Activated naive CD4-positive, alpha-beta T cell (primary cell): ENCODE measurements at places on chromosomes 7 and 10.

GRCh38 chr7:96188174-96188581 lies 133.7 kb downstream of the SLC25A13 start:
- no peak for DNase-seq

GRCh38 chr7:120920591-120921274 lies 29.8 kb upstream of the ING3 start:
- DNase-seq = no peak

- DNase-seq = no peak
These were observed 171.6 kb downstream of the GALNT17 start for GRCh38 chr7:71303566-71303965.

DNA sequence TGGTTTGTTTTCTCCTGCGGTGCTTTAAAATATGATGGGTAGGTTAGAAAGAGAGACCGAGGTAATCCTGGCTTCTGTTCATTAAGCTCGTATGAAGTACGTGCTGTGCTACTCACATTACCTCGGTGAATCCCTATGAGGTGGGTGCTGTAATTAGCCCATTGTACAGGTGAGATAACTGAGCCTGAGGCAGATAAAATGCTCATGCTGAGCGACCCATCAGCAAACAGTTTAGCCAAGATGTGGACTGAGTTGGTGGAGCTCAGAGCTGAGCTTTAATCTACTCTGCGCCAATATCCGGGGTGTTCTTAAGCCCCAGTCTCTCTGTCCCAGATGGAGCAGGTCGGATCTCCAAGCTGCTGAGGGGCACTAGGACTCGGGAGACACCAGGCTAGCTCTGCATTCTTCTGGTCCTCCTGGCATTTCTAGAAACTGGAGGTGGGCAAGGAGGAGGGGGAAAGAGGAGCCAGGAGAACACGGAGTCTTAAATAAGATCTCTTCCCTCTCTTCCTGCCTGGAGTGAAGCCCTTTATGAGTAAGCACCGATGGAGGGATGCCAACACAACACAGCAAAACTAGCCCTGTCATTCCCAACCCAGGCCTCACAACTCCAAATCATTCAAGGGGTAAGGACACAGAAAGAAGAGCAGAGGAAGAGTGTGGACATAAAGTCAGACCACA lies 458.5 kb downstream of the KCNMA1 start:
- no peak for DNase-seq

DNA sequence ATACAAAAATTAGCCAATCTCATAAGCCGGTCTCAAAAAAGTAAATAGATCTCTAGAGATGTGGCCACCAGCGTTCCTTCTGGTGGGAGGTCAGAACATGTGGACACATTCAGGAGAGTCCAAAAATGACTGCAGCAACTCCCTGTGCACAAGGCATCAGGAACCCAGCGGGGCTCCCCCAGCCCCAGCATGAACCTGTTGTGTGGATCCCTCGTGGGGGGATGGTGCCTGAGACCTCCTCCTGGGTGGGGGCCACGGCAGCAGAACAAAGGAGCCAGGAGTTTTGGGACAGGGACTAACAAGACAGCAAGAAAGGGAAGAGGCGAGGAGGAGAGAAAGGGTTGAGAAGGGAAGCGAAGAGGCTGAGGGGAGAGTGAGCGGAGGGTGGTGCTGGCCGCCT lies 121.8 kb downstream of the WDR37 start:
- DNase-seq = no peak

GRCh38 chr10:114982989-114983388 lies 45.0 kb downstream of the TRUB1 start:
- no peak for DNase-seq

GRCh38 chr7:99314504-99314903 lies 11.2 kb upstream of the ARPC1A start:
- no peak for DNase-seq

- no peak for DNase-seq
These were observed 65.7 kb downstream of the PWWP2B start for GRCh38 chr10:132462463-132463332.

DNA sequence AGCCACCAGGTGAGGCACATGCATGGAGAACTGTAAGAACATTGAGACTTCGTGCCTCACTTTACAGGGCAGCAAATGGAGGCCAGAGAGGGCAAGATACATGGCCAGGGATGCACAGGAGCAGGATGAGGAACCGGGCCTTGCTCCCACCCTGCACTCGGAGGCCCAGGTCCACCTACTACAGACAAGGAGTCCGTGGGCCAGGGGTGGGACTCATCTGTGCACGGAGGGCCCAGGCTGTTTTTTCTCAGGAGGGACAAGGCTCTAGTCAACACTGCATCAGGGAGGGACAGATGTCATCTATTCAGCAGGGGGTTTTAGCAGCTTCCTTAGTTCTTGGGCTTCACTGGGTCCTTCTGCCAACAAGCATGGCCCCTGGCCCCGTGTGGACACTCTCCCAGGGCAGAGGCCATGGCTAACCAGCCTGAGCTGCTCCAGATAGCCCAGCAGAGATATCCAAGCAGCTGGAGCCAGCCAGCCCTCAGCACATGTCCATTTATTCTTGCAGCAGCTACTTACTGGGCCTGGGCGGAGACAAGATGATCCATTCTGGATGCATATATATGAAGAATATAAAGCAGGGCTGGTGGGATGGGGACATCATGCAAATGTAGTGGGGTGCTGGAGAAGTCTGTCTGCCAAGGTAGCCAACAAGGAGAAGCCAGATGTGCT lies 134.5 kb upstream of the RET start:
- no peak for DNase-seq

GRCh38 chr10:126803394-126803793 lies 101.8 kb upstream of the DOCK1 start:
- no peak for DNase-seq

GRCh38 chr10:115833119-115833518 lies 439.9 kb downstream of the GFRA1 start:
- no peak for DNase-seq

DNA sequence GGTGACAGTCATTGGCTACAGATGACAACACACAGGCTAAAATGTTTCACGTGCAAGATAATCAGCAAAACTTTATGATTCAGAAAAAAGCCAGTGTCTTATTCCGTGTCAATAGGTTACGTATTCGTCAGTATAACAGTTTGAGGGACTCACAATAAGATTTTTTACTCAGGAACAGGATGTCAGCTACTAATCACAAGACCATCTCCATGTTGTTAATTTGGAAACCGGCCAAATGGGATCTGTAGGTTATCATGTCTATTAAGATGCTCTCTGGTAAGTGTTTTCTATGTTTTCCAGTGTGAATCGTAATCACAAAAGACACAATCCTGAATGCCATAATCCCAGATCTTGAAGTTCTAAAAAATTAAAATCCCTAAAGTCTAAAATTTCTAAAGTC lies 197.3 kb downstream of the ETV1 start:
- DNase-seq = no peak

DNA sequence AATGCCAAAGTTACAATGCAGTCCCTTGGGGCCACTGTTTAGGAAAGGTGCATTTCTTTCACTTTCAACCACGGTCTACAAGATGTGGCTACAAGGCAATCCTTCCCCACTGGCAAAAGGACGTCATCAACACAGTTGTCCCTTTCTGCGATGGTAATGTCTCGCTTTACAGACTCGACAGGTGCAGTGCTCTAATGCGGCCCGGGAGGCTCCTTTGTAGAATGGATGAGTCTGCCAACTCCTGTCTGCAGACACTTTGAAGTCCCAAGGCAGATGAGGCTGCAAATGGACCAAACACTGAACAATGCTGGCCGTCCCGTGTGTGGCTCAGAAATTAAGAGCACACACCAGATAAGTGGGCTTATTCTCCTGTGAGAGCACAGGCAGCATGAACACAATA lies 133.7 kb downstream of the PIP4K2A start:
- no peak for DNase-seq

GRCh38 chr10:124971276-124971675 lies 29.4 kb downstream of the ZRANB1 start:
- DNase-seq = no peak

DNA sequence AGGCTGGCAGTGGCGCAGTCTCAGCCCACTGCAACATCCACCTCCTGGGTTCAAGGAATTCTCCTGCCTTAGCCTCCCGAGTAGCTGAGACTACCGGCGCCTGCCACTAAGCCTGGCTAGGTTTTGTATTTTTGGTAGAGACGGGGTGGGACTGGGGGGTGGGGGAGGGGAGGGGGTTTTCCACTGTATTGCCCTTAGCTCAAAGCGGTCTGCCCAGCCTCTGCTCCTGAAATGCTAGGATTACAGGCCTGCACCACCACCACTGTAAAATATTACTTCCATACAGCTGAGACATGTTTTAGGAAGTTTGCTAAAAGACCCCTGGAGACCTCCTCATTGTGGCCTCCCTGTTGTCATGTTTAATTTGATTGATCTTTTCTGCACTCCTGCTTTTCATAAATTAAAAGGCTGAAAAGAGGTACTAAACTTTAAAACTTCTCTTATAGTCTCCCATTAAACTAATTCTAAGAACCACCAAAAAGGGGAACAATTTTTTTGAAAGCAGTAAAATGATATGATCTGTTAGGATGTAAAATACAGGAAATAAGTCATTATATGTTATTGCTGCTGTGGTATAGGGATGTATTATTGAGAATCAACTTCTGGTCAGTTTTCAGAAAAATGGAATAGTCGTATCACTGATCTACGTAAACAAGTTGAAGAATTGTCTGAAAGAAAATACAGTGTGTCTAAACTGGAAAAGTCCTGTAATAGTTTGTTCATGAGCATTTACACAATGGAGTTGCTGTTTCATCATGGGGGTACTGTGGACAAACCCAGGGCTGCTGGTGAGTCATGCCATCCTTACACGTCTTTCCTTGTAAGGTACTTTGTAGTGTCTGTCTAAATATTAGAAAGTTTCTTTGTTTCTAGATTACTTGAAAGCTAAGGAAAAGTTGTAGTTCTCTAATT lies 72.9 kb upstream of the TMEM248 start:
- DNase-seq = no peak
